ENCODE measurements at places on chromosomes 12 and 14. TPM values are rescaled to one million over a fixed set of nuclear protein-coding genes. Genes with fewer than 3 reads are reported as not detected.
A peak's percentile ranks its signal among the peaks of the same experiment; 100 is the strongest.

DNA sequence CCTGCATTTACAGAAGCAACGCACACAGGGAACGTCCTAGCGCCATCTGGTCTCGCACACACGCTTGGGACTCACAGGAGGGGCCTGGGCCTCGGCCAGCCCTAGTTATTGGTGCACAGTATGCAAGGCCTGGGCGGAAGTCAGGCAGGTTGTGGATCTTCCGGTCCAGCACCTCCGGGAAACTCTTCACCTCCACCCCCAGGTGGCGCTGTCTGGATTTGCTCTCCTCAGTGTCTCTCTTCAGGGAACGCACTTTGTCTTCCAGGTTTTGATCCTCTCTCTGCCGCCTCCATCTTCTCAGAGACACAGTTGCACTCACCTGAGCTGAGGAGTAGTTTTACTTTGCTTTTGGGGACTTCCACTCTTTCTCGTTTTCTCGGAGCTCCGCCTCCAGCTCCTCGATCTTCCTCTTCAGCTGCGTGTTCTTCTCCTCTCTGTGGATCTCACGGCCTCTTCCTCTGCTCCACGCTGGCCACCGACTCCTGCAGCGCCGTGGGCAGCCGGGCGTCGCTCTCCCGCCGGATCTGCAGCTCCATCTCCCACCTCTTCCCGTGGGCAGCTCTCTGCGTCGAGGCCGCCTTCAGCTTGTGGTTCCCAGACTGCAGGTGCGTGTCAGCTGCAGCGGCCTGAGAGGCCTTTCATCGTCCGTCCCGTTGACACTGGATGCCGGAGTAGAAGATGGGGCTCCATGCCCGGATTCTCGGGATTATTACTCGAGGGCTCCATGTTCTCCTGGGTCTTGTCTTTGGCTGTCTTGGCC is 933.8 kb downstream of the TMEM121 start:
- no peak for DNase-seq

DNA sequence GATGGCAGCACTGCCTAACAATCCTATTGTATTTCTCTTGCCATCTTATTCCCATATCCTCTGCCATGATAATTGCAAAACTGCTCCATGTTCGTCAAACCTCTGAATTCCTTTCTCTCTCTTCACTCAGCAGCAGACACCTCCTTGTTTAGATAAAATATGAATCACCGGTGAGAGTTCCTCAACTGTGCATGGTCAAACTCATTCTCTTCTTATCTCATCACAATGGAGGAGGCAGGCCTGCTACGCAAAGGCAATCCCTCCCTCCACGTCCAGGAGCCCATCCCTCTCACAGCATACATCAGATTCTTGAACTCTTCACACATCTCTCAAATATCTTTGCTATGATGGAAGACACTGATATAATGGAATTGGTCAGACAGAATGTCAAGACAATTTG is 90.1 kb upstream of the DAAM1 start:
- DNase-seq = no peak

- no peak for DNase-seq
Measured at GRCh38 chr12:1811281-1811947, 9.0 kb upstream of the LRTM2 start.

DNA sequence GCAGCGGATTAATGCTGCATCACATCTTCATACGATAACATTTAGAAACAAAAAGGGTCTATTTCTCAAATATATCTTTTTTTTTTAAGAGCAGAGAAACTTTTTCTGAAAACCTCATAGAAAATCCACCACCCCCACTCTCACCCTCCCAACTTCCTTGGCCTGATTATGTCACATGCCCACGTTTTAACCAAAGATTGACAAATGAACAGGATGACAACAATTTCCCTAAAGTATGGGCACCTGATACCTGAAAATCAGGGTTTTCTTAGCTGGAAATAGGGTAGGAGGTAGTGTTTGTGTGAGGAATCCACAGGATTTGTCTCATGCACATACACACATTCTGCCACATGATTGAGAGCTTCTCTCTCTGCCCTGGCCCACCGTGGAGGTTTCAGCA is 74.7 kb upstream of the MDM1 start:
- no peak for DNase-seq

- DNase-seq = no peak
Measured at GRCh38 chr12:55762646-55763045, 19.7 kb downstream of the GDF11 start.

- DNase-seq = no peak
Measured at GRCh38 chr14:23629832-23630396, 6.2 kb upstream of the DHRS2 start.

GRCh38 chr12:82688596-82688995 is 1.9 kb downstream of the TMTC2 start:
- no peak for DNase-seq

DNA sequence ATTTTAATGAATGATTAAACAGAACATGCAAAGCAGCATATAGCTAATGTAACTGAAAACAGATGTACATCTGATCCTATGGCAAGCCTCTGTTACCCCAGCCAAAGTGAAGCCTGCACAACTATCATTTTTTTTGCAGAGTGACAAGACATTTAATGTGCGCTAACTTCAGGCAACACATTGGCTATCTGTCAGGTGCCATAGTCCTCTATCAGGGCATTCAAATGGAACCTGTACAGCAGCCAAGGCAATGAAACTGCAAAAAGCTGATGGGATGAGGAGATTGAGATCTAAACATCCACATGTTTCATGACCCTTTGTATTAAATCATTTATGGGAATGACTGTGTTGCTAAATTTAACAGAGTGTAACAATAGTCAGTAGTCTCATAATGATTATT is 1088.5 kb upstream of the TMEM132C start:
- DNase-seq = no peak

GRCh38 chr12:3896801-3897351 is 23.7 kb upstream of the PARP11 start:
- no peak for DNase-seq

DNA sequence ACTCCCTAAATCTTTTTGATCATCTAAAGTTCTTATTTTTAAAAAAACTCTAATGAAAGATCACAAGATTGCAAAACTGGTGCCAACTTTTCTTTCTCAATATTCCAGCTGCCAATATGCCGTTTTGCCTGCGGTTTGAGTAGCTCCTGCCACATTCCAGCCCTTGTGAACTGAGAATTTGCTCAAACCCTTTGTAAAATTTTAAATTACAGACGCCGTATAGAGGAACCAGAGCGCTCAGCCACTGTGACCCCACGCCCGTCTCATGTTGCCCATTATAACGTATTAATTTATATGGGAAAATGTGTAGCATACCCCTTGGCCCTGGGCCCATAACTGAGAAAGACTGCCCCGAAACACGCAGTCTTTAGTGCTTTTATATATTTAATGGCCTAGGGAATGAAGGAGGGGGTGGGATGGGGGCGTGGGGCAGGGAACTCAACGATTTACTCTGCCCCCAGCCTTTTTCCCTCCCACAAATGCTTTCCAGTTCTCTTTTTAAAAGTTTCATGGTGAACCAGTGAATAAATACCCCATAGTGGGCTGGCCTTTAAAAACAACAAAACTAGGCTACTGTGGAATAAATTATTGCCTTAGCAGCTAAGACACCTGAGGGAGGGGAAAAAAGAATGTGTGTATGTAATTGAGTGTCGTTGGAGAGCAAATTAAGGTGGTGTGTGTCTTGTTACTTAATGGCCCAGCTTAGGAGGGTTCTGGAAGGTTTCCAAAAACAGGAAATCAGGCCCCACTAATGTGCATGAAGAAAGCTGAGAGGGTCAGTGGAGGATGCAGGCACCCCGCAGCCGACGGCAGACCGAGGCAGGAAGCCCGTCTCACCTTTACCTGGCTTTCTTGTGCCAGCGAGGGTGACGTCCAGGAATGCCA is 45.7 kb upstream of the RFLNA start:
- DNase-seq = peak; percentile 19

- no peak for DNase-seq
Measured at GRCh38 chr14:31880935-31881334, 196.2 kb upstream of the ARHGAP5 start.

DNA sequence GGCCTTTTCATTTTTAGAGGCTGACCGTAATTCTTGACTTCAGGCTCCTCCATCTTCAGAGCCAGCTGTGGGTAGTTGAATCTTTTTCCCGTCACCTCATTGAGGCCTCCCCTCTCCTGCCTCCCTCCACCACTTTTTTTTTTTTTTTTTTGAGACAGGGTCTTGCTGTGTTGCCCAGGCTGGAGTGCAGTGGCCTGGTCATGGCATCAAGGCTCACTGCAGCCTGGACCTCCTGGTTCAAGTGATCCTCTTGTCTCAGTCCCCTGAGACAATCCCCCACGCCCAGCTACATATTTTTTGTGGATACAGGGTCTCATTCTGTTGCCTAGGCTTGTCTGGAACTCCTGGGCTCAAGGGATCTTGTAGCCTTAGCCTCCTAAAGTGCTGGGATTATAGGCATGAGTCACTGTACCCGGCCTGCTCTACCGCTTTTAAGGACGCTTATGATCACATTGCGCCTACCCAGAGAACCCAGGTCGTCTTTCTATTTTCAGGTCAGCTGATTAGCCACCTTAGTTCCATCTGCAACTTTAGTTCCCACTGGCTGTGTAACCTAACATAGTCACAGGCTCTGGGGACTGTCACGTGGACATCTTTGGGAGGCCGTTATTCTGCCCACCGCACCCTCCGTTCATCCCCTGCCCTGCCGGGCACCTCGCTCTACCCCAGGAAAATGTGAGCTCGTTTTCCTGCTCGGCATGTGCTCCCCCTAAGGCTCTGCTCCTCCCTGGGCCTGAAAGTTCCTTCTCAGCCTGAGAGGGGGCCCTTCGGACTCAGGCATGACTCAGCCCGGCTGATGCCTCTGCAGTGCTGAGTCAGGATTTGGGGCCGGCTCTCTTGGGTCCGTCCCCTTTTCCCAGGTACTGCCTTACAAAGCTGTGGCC is 13.4 kb downstream of the TNFAIP2 start:
- no peak for DNase-seq

DNA sequence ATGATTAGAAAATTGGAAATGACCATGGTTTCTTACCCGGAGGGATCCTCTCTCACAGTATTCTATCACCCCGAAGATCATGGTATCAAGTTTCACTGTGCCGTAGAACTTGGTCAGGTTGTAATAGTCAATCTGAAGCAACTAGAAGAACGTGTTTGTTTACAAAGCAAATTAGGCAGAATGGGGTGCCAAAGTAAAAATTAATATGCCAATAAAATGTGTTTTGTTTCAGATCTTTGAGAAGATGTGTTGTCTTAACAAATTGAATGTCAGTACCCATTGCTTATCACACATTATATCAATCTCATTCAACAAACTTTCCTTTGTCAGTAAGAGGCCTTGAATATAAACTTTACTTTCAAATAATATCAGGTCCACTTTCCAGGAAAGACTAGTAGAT is 45.0 kb downstream of the GUCY2C start:
- DNase-seq = no peak

- no peak for DNase-seq
Measured at GRCh38 chr14:61477712-61478462, 156.5 kb downstream of the PRKCH start.

GRCh38 chr14:88030079-88030478 is 25.1 kb downstream of the GPR65 start:
- no peak for DNase-seq

DNA sequence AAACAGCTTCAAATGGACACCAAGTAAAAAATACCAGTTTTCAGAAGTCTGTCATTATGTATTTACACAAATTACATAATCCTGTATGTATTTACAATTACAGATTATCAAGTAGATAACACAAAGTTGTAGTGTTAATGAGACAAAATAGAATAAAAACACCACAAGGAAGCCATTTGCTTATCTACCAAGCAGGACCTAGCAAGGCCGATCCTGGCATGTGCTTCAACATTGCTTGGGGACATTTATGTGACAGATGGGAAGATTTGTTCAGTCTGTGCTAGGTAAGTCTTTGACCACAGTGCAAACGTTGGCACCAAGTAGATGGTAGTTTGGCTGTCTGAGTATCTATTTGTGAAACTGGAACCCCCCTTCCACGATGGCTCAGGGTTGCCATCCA is 35.8 kb downstream of the BCAT1 start:
- DNase-seq = no peak

DNA sequence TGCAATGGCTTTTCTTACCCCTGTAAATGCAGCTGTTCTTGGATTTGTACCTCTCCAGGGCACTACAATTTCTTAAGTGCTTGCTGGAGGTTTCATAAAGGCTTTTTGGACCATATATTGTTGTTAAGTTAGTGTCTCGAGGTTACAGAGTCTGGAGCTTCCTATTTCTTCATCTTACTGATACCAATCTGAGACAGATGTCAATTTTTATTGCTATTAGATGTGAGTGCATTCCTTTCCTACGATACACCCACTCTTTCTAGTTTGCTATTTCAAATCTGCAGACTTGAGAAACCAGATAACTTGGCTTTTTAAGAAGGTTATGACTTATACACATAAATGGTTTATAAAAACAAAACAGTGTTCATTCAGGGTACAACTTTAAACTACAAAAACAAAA is 2.1 kb downstream of the NOXRED1 start:
- DNase-seq = no peak

DNA sequence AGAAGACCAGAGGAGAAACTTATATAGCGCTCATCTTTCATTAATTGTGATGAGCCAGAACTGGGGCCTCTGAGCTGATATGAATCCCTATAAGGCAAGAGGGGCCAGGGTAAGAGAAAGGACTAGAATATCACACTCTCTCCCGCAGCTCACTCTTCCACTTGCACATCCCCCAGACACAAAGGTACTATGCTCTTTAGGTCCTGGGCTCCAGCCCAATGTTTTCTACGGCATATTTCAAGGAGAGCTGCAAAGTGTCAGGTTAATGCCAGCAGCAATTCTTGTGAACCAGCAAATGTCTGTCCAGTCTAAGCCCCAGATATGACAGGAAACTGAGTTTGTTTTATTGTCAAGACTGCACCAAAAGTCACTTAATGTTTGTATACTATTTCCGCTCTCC is 29.4 kb downstream of the PPP2R5E start:
- DNase-seq = no peak

DNA sequence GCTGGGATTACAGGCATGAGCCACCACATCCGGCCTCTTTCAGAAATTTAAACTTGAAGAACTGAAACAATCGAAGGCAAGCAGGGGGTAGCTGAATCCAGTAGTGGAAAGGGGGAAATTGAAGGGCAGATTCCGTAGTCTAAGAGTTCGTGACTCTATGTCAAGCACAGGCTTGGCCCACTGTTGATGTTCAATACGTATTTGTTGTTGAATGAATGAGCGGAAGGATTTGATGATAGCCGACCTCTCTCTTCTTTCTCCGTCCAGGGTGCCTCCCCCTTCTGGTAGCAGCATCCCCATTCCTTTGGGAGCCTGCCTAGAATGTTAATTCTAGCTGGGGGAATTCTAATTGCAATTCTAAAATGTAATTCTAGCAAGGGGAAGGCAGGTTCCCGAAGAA is 59.8 kb upstream of the MED13L start:
- no peak for DNase-seq

Gene SERPINA12
- 0.42 TPM for polyA plus RNA-seq

Gene PTGDR
- 0.33 TPM for polyA plus RNA-seq

Gene RHEBL1
- 2.2 TPM for polyA plus RNA-seq

Gene MGP
- polyA plus RNA-seq = 42.6 TPM

Gene KLC1
- 89.5 TPM for polyA plus RNA-seq

Gene CLEC2B
- 3.7 TPM for polyA plus RNA-seq

Gene RPGRIP1
- polyA plus RNA-seq = 0.36 TPM

Data from renal cortex interstitium (tissue), 15 donors.